ENCODE measurements at places on chromosomes 7 and 10.
A peak's percentile ranks its signal among the peaks of the same experiment; 100 is the strongest.

GRCh38 chr10:96368971-96369370, 10.2 kb upstream of the OPALIN start:
- ATAC-seq: no peak

- ATAC-seq: no peak
These were observed 375.2 kb upstream of the VWC2 start for GRCh38 chr7:49398236-49398635.

DNA sequence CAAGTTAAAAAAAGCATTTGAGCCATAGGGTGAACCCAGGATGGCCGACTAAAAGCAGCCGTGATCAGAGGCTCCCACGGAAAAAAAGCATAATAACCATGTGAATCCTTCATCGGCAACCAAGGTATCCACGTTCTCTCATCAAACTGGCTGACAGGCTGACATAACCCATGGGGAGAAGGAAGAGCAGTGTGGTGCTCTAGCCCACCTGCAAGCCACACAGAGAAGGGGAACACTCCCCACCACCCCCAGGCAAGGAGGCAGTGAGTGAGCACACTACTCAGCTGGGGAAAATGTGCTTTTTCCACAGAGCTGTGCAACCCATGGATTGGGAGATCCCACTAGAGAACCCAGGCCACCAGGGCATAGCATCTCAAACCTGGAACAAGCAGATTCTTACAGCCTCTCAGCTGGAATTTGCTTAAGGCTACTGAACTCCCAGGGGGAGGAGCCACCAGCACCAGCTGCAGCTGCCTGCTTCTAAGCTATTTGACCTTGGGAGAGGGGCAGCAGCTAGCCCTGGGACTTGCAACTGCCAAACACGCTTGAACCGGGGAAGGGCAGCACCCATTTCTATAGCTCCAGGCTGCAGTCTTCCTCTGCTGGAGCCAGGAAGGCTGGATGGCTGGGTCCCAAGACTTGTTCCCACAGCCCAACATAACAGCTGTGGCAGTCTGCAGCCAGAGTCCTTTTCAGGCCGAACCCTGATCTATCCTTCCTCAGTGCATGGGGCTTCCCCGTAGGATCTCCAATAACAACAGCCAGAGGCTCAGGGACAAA, 178.2 kb upstream of the NRG3 start:
- ATAC-seq: no peak

- ATAC-seq: no peak
These were observed 215.7 kb downstream of the HTR7 start for GRCh38 chr10:90642136-90642535.

DNA sequence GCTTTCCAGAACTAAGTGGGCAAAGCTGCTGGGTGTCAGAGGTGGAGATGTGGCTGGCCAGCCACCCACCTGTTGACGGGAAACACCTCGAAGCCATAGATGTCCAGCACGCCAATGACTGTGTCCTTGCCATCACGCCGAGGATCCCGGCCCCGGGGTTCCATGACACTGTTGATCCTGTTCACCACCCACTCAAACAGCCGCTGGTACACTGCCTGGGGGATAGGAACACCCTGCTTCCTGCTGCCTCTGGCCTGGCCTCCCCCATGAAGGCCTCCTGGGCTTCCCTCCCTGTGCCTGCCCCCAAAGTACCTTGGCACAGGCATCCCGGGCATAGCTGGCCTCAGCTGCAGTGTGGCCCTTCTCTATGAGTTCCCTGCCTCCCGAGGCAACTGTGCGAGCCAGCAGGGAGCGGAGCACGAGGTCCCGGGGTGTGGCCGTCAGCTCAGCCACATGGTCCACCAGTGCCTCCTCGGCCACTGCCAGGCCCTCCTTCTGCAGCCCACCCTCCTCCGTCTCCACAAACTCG, 8.2 kb downstream of the MYO1G start:
- ATAC-seq: no peak

DNA sequence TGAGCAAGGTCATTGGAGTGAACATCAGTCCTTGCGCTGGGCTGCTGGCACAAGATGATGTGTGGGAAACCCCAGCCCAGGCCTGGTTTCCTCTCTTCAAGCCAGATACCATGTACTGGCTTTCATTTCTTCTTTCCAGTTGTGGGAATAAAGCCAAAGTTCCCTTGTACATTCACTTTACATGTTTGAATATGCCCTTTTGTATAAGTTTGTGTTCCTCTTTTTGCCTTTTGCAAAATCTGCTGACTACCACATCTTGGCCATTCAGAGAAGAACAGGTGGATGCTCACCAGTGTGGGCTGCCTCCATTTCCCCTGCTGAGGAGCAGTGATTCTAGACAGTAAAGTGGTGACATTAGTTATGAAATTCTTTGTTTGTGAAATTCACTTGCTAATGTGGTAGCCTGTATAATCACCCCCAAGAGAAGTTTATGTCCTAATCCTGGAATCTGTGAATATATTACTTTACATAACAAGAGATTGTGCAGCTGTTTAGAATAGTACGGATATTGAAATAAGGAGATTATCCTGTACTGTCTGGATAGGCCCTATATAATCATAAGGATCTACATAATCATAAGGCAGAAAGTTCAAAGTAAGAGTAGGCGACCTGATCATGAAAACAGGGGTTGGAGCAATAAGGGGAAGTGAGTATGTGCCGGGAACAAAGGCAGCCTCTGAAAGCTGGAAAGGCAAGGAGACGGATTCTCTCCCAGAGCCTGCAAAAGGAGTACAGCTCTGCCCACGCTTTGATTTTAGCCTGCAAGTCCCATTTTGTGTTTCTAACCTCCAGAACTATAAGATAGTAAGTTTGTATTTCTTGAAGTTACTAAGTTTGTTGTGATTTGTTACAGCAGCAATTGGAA, 18.8 kb upstream of the AOAH start:
- ATAC-seq: no peak

DNA sequence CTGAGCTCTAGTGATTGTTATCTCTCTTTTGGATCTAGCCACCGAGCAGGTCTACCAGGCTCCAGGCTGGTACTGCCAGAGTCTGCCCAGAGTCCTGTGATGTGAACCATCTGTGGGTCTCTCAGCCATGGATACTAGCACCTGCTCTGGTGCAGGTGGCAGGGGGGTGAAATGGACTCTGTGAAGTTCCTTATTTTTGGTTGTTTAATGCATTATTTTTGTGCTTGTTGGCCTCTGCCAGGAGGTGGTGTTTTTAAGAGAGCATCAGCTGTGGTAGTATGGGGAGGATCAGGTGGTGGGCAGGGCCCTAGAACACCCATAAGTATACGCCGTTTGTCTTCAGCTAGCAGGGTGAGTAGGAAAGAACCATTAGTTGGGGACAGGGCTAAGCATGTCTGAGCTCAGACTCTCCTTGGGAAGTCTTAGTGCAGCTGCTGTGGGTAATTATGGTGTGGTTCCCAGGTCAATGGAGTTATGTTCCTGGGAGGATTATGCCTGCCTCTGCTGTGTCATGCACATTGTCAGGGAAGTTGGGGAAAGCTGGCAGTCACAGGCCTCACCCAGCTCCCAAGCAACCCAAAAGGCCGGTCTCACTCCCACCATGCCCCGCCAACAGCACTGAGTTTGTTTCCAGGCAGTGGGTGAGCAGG, 81.8 kb downstream of the NPSR1 start:
- ATAC-seq: no peak

DNA sequence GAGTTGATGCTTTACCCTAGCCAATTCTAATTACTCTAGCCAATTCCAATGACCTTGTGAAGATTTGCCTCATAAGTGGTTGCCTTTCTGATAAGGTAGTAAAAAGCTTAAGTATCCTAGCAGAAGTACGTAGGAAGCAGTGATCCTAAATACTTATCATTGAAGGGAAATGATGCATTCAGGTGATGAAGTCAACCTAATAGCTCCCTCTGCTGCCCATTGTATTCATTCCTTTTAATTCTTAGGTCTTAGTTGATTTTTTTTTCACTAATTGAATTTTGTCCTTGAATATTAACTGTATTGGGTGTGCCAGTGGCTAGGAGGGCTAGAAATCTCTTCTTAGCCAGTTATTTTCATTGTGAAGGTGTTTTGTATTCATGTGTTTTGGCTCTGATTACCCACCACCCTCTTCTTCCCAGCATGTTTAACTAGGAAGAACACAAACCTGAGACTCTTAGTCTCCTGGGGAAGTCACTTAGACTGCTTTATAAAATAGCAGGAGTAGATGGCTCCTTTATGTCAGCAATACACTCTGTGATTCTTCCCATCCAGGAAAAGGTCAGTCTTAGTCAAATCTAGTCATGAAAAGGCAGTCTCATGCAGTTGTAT, 46.3 kb downstream of the PLEKHA8 start:
- ATAC-seq: peak; percentile 37

DNA sequence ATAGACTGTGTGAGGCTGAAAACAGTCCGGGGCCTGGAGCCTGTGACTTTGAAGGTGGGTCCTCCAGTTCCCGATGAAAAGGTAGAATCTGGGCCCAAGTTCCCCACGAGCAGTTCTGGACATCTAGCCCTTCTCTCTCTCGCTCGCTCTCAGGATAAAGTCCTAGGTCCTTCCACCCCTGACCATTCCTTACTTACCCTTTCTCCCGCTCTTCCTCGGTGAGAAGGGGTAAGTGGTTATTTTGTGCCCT, 713 bp downstream of the IMMP2L start:
- no peak for ATAC-seq

DNA sequence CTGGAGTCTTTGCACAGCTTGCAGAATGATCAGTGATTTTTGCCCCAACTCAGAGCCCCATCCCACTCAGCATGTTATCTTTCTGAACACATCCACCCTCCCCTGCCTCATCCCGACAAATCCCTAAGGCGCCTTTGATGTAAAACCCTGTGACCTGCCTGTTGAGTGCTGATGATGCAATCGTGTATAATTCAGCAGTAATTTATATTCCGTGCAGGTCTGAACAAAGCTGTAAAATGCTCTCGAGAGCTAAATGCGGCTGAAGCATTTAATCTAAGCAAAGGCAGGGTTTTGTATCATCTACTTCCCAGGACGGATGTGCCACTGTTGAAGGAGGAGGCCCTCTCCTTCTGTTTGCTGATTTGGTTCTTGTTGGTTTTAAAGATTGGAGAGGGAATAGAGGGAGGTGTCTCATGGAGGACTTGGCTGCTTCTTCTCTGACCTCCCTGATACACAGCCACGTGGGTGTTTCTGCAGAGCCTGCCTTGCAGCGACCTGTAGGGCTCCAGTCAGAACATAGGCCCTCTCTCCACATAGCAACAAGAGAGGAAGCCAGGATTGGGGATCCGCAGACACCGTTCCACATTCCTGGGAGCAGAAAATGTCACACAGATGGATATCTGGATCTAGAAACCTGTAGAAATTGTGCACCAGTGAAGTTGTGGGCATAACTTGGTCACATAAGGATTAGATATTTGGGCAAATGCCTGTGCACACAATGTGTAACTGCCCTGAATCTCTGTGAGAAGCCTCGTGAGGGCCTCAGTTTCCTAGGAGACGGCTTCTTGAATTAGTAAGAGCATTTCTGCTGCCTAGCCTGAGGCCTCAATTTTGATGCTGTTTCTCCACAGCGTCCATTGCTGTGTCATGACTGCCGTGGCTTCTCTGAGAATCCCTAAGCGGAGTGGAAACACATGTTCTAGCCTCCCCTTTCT, 90.2 kb upstream of the AGK start:
- peak; percentile 85 for ATAC-seq

DNA sequence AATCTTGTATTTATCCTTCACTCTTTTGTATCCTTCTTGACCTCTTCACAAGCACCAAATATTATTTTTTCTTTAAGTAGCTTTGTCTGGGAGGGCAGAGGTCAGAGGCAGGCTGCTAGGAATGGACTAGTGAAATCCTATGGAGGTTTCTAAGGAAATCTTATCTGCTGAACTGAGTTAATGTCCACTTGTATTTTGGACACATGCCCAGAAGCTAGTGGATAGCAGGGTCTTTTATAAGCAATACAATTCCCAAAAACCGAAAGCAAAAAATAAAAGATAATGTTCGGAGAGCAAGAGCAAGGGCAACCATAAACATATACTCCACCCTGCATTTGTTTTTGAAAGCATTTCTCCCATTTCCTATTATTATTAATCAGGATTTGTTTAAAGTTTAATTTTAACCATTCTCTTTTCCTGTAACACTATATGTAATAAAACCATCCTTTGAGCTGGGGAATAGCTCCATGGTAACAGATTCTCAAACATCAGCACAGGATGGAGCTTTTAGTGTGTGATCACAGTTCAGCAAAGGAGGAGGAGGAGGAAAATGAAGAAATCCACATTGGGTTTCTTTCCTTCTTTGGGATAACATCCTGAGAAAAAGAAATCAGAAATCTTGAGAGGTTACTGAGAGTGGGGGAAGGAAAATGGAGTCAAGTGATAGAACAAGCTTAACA, 328.2 kb upstream of the LRRN3 start:
- ATAC-seq: no peak

DNA sequence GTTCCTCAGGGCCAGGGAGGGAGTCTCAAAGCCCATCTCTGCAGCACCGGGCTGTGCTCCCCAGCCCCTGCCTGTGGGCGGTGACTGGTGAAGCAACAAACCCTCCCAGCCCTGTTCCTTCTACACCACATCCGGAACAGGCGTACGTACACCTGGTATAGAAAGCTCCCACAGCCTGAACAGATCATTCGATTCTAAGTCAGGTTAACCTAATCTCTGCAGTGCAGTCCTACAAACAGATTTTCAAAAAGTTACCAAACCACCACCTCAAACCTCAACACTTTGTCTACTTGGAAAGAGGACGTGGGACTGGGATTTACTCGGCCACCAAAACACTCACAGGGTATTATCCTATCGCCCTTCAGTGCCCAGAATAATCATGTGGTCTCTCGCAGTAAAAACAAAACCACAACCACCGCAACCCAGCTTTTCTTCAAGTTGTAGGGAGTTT, 238.4 kb downstream of the DIP2C start:
- no peak for ATAC-seq

DNA sequence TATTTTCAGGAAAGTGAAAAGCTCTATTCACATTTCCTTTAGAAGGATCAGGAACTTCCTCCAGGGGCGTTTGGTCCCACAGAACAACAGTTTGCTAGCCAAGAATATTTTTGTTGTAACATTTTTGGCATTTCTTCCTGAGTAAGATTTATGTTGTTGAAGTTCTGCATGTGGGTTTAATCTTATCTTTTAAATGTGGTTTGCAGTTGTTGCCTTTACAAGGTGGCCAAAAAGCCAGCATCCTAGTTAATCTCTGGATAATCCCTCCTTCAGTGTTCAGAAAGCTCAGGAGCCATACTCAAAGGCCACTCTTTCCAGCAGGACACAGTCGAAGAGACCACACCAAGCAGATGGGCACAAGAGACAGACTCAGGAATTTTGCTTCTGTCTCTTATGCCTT, 30.0 kb downstream of the SLC26A4 start:
- no peak for ATAC-seq

- ATAC-seq: no peak
These were observed at the start of gene DPY19L1 for GRCh38 chr7:35037211-35037525. DPY19L1 (minus strand) TSS chr7:35037485; CDS start chr7:35037394, 91 bp downstream.

Measured in motor neuron (in vitro differentiated cells).